Epithelial cell of proximal tubule (primary cell): ENCODE measurements at places on chromosomes 4 and X. TPM values are rescaled to one million over a fixed set of nuclear protein-coding genes. Genes with fewer than 3 reads are reported as not detected.

GRCh38 chr4:7910952-7911578 lies 28.6 kb downstream of the AFAP1 start:
- no peak for DNase-seq

Gene MECP2
- total RNA-seq: 18.1 and 23.4 TPM in 2 replicates

Gene SERTM2
- total RNA-seq: not detected in 2 replicates

- DNase-seq: no peak
Observed at GRCh38 chr4:84110040-84110439, 389.1 kb downstream of the NKX6-1 start.

- no peak for DNase-seq
Observed at GRCh38 chr4:118927974-118928373, 39.3 kb downstream of the SYNPO2 start.

DNA sequence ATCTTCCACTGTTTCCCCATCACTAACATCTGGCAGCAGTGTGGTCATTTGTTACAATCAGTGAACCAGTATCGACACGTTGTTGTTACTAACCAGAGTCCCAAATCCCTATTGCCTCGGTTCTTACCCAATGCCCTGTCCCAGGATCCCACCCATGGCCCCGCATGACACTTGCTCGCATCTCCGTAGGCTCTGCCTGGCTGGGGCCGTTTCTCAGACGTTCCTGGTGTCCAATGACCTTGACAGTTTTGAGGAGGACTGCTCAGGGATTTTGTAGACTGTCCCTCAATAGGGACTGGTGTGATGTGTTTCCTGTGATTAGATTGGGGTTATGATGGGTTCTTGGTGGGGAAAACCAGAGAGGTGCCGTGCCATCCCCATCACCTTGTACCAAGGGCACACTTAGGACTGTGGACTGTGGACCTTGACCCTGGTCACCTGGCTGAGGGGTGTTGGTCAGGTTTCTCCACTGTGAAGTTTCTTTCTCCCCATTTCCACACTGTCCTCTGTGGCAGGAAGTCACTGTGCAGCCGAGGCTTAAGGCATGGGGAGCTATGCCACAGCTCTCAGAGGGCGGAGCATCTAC lies 108.4 kb downstream of the ADRA2C start:
- no peak for DNase-seq

DNA sequence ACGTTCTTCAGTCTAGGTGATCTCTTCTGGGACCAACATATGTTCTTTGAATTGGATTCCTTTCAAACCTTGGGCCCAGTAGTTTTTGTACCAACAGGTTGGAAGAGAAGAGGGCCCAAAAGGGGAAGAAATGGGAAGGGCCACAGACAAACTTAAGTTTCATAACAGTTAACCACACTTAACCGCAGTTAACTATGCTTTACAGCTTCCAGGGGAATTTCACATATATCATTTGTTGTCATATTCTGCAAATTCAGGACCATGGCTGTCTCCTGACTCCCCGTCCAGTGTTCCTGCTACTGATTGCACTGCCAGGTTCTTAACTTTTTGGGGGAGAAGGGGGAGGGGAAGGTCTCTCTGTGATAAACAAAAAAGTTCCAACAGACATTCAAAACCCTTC lies 34.6 kb downstream of the RTL5 start:
- no peak for DNase-seq

- no peak for DNase-seq
Observed at GRCh38 chr4:38582889-38583470, 81.0 kb upstream of the KLF3 start.

DNA sequence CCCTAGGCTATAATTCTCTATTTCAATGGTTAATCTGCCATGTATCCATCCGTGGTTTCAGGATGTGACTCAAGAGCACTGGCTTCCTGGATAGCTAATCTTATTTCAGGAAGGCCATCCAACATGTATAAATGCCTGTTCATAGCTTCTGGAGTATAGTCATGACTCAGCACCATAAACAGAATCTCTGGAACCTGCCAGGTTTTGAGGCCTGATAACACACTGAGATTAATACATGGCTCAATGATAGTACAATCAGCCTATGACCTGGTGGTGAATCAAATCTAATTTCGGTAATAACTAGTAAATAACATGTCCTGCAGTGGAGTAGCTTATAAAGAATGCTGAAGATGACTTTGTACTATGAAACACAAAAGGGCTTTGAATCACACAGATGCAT lies 5.7 kb upstream of the IL13RA2 start:
- peak; percentile 43 for DNase-seq

DNA sequence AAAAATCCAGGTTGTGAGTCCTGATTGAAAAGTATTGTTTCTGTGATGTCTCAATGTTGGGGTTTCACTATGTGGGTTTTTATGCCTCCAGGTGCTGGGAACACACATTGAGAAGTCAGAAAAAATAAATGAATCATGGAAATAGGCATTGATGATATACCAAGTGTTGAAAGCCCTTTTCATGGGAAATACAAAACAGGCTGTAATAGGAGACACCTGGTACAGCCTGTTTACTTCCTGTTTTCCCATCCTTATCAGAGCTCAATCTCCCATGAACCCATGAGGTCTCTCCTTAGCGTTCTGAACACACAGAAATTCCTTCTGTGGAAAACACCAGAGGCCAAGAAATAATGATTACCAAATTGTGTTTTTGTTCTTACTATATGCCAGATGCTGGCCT lies 106.3 kb upstream of the BOD1L1 start:
- no peak for DNase-seq

DNA sequence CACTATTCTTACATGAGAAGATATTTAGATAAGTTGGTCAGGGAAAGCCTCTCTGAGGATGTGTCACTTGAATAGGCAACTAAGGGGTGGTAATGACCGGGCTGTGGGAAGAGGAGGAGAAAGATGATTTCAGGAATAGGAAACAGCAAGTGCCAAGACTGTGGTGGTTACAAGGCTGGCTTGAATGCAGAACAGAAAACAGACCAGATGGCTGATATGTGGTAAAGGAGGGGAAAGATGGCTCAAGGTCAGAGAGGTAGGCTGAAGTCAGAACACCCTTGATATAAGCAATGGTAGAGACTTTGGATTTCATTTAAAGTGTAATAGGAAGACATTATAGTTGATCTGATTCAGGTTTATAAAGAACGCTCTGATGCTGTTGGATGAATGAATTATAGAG lies 15.0 kb downstream of the TLR7 start:
- no peak for DNase-seq

Gene RAB40A
- 0.07 and 0.23 TPM in 2 replicates for total RNA-seq

Gene CSAG3
- total RNA-seq: not detected in 2 replicates

- DNase-seq: no peak
Observed at GRCh38 chrX:7522860-7523259, 320.1 kb upstream of the VCX start.

- DNase-seq: peak; percentile 48
Observed at GRCh38 chr4:108544481-108544880, 75.9 kb upstream of the RPL34 start.

Gene PLCXD1
- total RNA-seq: 12.6 and 28.7 TPM in 2 replicates

Gene CENPI
- total RNA-seq: 20.4 and 27.9 TPM in 2 replicates

GRCh38 chr4:181319629-181320028 lies 923.6 kb upstream of the TENM3 start:
- no peak for DNase-seq

Gene TCEAL7
- 16.0 and 25.4 TPM in 2 replicates for total RNA-seq

Gene NPY2R
- not detected in 2 replicates for total RNA-seq

DNA sequence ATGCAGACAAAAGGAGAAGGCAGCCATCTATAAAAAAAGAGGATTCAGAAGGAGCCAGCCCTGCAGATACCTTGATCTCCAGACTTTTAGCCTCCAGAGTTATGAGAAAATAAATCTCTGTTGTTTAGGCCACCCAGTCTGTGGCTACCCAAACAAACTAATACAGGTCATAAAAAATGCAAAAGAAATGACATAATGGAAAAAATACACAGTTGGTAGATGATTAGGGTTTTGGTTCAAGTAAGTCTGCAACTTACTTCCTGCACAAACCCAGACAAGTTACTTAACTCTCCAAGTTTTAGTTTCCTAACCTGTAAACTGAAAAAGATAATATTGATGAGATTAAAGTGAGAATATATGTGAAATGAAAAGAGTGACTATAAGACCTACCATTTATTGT lies 11.3 kb downstream of the QDPR start:
- DNase-seq: no peak

DNA sequence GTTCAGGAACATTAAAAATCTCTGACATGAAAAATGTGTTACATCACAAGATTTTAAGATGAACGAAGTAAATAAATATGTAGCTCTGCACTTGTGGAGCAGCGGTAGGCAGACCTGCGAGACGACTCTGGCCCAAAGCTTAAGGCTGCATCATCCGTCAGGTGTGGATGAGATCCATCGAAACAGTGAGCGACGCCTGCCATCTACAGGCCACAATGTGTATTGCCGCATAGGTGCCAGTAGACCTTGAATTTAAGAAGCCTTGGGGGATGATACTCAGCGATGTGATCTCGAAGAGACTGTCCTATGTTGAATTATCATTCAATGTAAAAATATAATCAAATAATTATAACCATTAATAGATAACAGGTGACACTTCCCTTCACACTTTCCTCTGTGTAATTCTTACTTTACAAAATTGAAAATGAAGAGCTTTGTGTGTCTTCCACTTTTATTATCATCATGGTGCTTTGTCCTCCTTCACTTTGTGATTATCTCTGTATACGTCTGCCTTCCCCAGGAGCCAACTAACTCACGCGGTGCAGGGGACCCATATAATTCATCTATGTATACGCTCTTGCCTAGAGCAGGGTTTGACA lies 851.0 kb downstream of the RAB28 start:
- peak; percentile 23 for DNase-seq

GRCh38 chr4:90241008-90241407 lies 113.8 kb downstream of the CCSER1 start:
- DNase-seq: no peak

Gene SYP
- total RNA-seq: 0.17 and 0.29 TPM in 2 replicates

DNA sequence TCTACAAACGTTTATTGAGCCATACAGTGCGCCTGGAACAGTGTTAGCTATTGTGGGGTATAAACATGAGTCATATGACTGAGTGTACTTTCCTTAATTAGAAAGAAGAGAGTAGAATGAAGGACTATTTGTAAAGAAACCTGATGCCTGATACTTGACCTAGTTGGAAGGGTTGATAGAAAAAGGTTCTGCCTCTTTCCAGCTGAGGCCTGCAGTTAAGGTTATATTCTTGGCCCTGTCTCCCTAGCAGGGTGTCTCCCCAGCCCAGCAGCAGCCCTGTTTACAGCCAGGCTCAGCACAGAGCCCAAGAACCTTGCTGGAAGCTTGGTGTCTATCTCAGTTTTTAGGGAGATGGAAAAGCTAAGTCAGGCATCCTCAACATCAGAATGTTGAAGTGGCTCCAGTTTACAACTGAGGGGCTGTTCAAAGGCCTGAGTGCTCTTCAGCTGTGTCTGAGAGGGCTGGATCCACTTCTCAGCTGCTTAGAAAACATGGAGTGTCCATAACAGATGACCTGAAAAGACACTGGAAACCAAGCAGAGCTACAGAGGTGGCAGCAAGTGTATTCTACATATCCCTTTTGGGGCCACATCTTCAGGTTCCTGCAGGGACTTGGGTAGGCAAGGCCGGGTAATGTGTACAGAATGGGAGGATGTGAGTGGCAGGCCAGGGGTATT lies 21.6 kb downstream of the NYX start:
- DNase-seq: no peak

Gene TRAM1L1
- total RNA-seq: 2.5 and 2.7 TPM in 2 replicates

- DNase-seq: no peak
Observed at GRCh38 chr4:181216501-181216900, 1026.7 kb upstream of the TENM3 start.

Gene AMTN
- not detected in 2 replicates for total RNA-seq

DNA sequence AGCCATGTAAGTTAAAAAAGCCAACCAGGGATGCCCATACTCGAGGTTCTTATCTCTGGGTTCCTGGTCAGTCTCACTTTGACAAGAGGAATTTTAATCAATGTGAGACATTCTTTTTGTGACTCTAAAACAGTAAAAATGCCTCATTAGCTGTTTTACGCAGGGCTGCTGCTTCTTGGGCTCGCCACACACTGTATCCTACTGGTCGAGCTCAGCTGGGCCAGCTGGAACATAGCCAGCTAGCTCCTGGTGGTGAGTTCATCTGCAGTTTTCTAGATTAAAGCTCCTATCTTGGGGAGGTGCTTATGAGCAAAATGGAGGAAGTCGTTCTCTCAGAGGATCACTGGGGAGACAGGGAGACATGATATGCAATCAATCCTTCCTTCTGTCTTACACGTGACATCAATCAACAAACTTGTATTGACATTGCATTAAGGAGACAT lies 55.9 kb upstream of the LEF1 start:
- DNase-seq: no peak

GRCh38 chr4:7238300-7238960 lies 46.1 kb downstream of the SORCS2 start:
- DNase-seq: no peak

DNA sequence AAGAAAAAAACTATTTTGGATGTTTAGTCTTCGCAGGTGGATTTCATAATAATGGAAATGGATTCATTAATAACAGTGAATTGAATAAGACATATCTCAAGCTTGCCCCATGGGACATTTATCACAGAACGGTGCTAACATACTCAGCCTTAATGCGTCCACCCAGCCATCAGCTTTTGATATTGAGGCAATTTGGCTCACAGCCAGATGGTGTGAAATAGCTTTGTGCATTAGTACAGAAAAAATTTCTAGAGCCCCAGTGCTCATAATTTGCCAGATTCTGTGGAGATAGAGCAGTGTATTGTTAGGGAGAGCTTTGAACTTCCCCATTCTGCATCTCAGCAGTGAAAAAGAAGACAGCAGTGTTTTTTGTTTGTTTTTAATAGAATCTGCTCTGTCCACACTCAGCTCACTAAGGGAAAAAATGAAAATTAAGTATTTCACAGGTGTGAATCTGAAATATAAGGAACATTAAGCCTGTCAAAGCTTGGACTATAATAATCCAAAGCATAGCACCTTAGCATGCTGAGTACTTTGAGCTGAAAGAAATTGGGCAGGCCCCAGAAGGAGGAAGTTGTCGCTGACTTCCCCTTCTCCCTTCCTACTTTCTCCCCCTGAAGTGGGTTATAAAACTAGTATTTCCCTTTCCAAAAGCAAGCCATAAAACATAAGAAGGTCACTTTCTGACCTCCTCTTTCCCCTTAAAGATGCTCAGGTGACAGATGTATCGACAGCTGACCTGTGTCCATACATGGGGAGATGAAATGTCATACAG lies 295.8 kb downstream of the MAGEB5 start:
- DNase-seq: no peak

Gene FGF5
- 2.3 and 5.8 TPM in 2 replicates for total RNA-seq

Gene LNX1
- total RNA-seq: 2.6 and 3.3 TPM in 2 replicates

- no peak for DNase-seq
Observed at GRCh38 chr4:154478128-154478527, 13.5 kb downstream of the DCHS2 start.

GRCh38 chrX:43559644-43560043 lies 96.5 kb upstream of the MAOA start:
- DNase-seq: no peak

Gene DCAF4L1
- 0.07 TPM in 1 of 2 replicates, not detected in the other for total RNA-seq

GRCh38 chr4:82050796-82051195 lies 323.0 kb downstream of the HNRNPD start:
- DNase-seq: no peak

DNA sequence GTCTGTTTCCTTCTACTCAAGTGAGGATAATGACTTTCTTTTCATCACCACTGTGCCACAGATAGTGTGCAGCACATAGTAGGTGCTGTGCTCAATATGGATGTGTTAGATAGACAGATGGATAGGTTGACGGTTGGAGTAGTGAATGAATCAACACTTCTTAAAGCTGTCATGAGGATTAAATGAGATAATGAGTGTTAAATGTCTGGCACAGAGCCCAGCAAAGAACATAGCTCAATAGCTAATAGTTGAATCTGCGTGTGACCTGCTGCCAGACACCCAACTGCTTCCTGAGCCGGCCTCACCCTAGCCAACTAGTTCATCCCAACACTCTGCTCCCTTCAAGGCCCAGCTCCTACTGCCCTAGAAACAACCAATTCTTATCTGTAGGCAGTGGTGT lies 67.7 kb upstream of the PJA1 start:
- peak; percentile 3 for DNase-seq

Gene CT47C1
- total RNA-seq: not detected in 2 replicates
